RCC 7860 (cell line): ENCODE measurements at places on chromosomes 3 and 15.

GRCh38 chr3:94615275-94616065 is 552.6 kb downstream of the NSUN3 start:
- DNase-seq, result no peak

GRCh38 chr3:157500232-157500631 is 3.0 kb downstream of the VEPH1 start:
- DNase-seq, result peak; percentile 49

GRCh38 chr15:63601026-63601703 is 4.0 kb downstream of the FBXL22 start:
- no peak for DNase-seq

- DNase-seq, result peak; percentile 51
Observed at GRCh38 chr3:188594139-188594538, 440.2 kb downstream of the LPP start.

DNA sequence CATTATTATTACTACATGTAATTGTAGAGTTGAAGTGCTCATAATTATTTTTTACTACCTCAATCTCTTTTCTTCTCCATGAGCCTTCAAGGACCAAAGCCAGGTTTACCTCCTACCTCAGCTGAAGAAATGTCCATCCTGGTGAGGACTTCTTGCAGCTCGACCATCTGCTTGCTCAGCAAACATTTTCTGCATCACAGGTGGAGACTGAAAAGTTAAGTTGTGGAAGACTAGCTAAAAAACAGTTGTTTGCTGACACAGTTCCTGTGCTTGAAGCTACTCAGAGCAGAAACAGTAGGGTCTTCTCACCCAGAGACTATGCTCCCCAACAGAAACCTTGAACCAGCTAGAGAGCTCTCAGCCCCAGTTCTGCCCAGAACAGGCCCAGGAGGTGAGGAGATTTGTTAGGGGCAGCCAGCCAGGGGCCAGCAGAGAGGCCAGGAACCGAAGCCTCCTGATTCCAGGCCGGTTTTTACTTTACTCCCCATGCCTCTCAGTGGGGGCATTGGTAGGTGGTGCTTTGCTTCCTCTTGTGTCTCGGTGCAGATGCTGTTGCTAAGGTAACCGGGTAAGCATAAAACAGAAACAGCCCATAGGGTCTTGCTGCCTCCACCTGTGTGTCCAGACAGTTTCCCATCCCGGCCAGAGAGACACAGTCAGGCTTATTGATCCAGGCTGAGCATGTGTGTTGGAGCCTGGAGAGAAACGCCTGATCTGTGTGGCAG is 54.9 kb downstream of the CCNL1 start:
- no peak for DNase-seq

DNA sequence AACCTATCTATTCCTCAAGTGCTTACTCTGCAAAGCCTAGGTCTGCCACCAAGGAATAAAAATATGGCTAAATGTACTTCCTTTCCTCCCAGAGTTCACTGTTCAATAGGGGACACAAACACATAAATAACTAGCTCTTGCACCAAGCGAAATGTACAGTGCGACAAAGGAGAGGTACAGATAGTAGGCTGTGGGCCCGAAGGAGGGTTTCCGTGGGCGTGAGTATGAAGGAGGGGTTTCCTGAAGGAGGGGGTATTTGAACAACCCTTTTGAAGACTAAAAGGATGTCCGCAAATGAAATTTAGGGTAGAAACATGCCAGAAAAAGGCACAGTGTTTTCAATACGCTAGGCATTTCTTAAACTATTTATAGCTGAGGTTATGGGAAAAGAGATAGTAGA is 207.9 kb downstream of the LPP start:
- no peak for DNase-seq

- DNase-seq, result peak; percentile 38
Observed at GRCh38 chr3:25427942-25428788, at the start of gene RARB. TSS of gene RARB (plus strand) at chr3:25428263. CDS start at chr3:25428732, 469 bp downstream.
